ENCODE measurements at places on chromosomes 16 and 17.

DNA sequence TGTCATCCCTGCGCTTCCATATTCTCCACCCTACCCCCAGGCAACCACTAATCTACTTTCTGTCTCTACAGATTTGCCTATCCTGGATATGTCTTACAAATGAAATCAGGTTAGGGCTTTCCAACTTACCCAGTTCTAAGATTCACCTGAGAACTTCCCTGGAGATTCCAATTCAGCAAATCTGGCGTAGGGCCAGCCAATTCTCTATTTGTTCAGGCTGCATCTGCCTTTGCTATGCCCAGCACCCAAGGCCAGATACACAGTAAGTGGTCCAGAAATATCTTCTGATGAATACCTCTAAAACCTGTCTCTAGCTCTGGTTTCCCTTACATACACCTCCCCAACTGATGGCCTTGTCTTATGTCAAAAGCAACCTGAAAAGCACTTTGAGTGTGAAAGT, 10.4 kb upstream of the CTCF start:
- no peak for DNase-seq

DNA sequence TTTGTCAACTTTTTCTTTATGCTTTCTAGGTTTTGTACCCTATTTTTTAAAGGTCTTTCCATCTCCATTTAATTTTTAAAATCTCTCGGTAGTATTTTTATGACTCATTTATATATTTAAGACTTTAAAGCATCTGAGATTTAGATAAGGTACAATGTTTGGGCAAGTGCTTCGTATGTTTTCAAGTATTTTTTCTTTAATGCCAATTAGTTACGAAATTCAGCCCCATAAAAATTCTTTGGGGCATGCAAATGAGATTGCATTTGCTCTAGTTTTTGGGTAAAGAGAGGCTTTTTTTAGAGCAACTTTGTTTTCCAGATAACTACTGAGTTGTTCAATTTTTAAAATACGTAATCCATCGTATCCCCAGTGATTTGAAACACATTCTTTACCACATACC, 65.3 kb upstream of the CRHR1 start:
- DNase-seq: no peak

GRCh38 chr16:35011-35677, 18.3 kb downstream of the POLR3K start:
- no peak for DNase-seq

DNA sequence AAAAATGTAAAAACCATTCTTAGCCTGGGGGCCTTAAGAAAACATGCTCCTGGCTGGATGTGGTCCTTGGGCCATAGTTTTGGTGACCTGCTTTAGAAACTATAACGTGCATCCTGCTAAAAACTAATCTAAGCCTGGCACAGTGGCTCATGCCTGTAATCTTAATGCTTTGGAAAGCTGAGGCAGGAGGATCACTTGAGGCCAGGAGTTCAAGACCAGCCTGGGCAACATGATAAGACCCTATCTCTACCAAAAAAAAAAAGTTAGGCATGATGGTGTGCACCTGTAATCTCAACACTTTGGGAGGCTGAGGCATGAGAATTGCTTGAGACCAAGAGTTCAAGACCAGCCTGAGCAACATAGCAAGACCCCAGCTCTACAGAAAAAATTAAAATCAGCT, 183.8 kb upstream of the CHMP6 start:
- DNase-seq: no peak

DNA sequence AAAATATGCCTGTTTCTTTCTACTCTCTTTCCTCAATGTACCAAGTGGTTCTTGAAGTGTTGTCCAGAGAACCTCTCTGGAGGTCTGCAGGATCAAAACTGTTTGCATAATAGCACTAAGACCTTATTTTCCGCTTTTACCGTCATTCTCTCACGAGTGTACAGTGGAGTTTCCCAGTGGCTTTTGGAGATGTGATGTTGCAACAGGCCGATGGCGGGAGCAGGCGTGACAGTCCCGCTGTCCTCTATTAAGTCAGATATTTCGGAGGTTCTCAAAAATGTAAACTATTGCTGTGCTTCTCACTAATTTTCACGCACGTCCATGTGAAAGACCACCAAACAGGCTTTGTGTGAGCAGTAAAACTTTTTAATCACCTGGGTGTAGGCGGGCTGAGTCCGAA, 8.3 kb upstream of the GPRC5B start:
- DNase-seq: no peak

DNA sequence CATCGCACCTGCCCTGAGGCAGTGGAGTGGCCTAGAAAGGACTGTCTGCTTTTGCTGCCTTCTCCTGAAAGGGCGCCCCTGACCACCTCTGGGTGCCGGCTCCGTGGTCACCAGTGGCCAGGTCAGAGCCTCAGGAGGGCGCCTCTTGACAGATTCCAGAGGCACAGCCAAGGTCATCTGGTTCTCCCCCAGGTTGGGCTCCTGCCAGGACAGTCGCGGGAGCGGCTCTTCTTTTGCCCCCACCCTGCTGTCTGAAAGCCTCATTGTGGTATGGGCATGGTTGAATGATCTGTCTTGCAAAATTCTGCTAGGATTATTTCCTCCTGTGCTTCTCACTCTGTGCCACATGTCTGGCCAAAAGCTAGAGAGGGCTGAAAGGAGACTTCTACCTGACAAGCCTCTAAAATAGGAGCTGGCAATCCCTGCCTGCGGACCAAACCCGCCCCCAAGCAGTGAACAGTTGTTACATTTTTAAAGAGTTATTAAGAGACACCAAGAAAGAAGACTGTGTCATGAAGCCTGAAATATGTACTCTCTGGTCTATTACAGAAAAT, 82.8 kb downstream of the SNX29 start:
- no peak for DNase-seq

GRCh38 chr16:72743011-72743761, 304.7 kb downstream of the ZFHX3 start:
- no peak for DNase-seq

GRCh38 chr17:16247586-16247984, 30.6 kb downstream of the PIGL start:
- no peak for DNase-seq

GRCh38 chr16:59697761-59698160, 963.6 kb upstream of the GOT2 start:
- DNase-seq: peak; percentile 10

DNA sequence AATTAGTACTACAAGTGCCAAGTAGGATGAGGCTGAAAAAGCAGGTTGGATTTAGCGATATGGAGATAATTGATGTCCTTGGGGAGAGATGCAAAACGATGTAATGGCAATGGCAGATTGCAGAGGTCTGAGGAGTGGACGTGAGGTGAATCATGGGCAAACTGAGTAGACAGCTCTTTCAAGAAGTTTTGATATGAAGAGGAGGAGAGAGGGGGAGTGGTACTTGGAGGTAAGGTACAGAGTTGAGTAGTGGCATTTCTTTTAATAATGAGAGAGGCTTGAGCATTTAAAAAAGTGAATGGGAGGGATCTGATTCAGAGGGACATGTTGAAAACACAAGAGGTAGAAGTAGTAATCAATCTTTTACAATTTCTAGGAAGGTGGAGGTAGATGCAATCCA, 17.7 kb upstream of the VPS4A start:
- DNase-seq: no peak

Measured in iris pigment epithelial cell (primary cell).